Endothelial cell (in vitro differentiated cells): ENCODE measurements at places on chromosomes 2 and 18.
A peak's percentile ranks its signal among the peaks of the same experiment; 100 is the strongest.

DNA sequence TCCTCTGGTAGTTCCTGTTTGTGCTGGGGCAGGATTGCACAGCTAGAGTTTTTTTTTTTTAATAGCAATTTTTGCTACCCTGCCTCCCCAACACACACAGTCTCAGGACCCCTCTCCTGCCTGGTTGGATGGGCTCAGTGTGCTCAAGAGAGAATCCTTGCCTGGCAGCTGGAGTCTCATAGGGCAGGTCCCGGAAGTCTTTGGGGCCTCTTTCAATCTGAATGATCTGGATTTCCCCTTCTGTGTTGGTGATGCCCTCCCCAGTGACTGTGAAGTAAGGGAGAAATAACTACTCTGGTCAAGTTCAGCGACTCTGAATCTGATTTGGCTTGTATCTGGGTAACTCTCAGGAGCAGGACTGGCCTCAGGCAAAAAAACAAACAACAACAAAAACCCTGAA is 220.6 kb upstream of the LRRTM1 start:
- DNase-seq = no peak

- DNase-seq = no peak
These were observed 78.8 kb downstream of the HNRNPLL start for GRCh38 chr2:38523728-38524437.

- DNase-seq = peak; percentile 77
These were observed 52.2 kb downstream of the C1QL2 start for GRCh38 chr2:119106301-119106897.

DNA sequence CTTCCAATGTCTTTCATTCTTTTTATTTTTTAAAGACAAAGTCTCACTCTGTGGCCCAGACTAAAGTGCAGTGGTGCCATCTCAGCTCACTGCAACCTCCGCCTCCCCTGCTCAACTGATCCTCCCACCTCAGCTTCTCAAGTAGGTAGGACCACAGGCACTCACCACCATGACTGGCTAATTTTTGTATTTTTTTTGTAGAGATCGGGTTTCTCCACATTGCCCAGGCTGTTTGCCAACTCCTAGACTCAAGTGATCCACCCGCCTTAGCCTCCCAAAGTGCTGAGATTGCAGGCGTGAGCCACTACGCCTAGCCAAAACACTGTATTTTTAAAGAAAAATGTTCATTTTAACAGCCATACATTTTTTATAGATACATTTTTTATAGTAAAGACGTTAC is 12.7 kb downstream of the GCKR start:
- DNase-seq = no peak

DNA sequence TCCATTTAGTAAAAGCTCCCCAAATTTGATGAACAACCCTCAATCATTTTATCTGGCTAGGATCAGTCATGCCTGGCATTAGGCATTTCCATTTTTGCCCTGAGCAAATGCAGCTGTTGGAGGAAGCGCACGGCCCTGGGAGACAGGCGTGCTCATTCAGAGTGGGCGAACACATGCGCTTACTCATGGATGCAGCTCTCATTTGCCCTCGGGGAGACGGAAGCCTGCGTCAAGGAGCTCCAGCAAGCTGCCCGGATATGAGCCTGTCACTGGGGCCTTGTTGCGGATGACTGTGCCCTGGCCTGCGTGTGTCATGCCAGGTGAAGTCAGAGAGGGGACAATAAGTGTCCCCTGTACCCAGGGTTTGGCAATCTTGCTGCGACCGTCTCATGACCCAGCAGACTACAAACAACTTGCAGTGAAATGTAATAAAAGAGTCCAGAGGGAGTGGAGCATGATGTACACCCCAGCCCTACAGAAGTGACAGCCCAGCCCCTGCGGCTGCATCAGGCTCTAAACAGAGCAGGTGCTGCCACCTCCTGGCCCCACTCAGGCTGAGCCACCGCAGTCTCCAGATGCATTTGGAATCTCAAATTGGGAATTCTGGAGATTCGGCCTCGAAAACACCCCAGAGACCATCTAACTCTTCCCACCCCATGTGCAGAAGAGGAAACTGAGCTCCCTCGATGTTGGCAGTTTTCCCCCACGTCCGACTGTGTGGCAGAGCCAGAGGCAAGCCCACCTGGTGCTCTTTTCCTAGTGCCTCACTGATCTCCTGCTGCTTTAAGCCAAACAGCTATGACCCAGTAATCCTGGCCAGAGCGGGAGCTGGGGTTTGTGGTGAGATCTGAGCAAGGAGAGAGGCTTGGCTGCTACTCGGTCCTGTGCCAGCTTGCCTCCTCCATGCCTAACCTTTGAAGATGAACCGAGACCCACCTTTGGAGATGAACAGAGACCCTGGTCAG is 105.0 kb upstream of the ALK start:
- peak; percentile 72 for DNase-seq

- DNase-seq = no peak
These were observed 36.5 kb downstream of the RHOB start for GRCh38 chr2:20483194-20483895.

DNA sequence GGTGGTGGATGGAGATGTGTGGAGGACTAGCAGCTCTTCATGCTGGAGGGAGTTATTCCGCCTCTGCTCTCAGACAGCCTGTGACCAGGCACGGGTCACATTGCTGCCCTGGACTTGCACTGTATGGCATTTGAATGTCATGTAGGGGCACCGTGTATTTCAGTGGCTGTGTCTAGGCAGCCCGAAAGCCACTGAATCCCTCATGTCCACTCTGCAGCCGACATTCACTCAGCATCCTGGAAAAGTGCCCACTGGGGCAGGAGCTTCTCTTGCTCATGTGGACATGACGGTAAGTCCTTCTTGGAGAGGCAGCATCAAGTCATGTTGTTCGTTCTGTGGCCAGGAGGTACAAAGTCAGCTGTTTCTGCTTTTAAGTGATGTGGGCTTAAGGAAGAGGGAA is 127.9 kb downstream of the SH3RF3 start:
- no peak for DNase-seq

DNA sequence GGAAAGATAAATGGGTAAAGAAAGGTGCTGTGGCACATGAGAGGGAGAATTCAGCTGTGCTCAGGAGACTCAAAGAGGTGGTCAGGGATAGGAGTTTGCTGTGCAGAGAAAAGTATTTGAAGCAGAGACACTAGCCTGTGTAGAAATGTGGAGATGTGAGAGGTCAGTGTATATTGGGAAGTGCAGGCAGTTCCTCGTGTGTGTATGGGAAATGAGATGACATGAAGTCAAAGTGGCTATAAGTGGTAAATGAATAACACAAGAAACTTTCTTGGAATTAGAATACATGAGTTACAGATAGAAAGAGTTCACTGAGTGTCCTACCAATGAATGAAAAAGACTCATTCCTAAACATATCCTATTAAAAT is 11.6 kb downstream of the MAP3K20 start:
- no peak for DNase-seq

GRCh38 chr2:98468621-98469236 is 24.1 kb downstream of the INPP4A start:
- no peak for DNase-seq

DNA sequence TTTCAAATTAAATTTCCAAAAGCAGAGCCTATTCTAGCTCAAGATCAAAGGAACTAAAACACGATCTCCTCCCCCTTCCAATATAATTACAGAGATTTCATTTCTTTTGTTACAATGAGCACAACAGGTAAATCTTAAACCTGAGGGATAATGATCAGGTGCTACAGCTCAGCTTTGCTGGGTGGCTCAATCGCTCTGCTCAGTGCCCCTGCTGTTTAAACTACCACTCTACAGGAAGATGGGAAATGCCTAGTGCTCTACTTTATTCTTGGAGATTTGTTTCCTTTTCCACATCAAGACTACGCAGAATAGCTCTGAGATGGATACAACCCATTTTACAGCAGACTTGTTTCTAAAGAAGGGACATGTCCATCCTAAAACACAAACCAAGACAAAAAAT is 162.3 kb downstream of the TCF4 start:
- no peak for DNase-seq

DNA sequence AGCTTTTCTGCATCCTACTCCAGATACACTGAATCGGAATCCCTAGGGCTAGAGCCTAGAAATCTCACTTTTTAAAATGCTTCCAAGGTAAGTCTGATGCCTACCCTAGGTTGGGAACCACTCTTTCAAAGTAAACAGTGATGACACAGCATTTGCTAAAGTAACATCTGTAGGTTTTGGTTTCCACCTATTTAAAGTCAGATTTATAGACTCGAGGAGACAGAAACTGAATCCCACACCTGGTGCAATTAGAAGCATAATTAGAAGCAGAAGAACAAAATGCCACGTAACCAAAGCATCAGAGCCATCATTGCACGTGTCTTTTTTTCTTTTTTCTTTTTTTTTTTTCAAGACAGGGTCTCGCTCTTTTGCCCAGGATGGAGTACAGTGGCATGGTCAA is 40.9 kb downstream of the PDK1 start:
- no peak for DNase-seq

DNA sequence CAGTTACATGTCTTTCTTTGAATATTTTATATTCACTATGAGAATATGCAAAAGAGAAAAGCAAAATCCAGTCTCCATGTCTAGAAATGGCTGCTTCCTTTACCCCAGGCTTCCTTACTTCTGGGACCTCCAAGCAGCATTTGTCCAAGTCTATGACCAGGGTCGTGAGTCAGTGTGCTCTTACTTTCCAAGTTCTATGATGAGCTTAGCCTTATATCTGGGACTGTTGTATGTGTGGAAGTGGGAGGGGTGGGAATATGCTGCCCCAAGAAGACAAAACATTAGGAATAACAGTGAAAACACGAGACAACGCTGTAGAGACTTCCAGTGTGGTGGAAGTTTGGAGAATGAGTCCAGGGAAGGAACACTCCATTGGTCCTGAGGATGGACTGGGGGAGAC is 21.2 kb upstream of the CHRNA1 start:
- DNase-seq = no peak

DNA sequence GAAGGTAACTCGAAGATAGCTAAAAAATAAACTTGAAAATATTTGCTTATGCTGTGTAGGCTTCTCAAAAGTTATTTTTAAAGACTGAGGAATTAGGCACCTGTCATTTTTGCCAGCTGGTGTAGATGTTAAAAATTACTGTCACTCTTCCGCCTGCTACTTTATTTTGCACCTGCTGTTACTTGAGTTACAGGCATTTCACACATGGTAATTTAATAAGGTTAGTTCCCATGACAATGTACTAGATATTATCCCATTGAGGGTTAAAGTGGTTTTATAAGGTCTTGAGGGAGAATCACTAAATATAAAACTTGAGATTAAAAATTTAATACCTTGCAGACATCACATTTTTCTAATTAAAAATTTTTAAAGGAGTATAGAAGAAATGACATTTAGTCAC is 26.6 kb downstream of the MYL1 start:
- DNase-seq = no peak

GRCh38 chr2:109009920-109010610 is 21.0 kb upstream of the EDAR start:
- DNase-seq = no peak

DNA sequence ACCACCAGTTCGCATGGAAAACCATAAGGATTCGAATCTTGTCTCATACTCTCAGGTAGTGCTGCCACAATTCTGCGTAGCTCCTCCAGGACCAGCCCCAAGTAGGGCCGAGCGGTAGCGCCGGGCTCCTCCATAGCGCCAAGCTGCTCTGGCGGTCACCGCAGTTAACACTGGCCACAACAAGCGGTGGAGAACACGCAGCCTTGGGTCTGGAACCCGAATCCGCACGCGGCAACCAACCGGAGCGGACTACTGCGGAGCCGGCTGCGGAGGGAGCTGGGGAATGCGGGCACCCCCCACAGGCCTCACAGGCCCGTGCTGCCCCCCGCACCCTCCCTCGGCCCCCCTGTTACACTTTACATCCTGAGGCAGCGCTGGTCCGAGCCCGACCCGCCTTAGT is 531.5 kb downstream of the STK39 start:
- no peak for DNase-seq

- no peak for DNase-seq
These were observed 21.6 kb downstream of the TSN start for GRCh38 chr2:121776885-121777698.

- no peak for DNase-seq
These were observed 29.6 kb downstream of the CYBRD1 start for GRCh38 chr2:171551836-171552235.

DNA sequence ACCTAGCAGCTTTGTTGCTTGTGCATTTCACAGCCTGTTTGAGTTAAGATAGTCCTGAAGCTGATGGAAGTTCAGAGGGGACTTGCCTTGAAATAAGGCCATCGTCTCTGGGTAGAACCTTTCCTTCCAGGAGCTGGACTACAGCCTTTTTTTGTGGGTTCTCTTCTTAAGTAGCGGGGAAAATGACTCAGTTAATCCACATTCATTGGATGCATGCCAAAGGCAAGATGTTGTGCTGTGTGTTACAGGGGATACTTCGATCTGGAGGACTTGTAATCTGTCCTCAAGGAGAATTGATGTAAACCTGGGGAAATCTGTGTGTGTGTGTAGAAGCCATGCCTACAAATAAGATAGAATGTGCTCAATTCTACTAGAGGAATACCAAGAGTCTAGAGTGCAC is 46.8 kb downstream of the RPIA start:
- no peak for DNase-seq

GRCh38 chr2:226652369-226652768 is 147.3 kb downstream of the IRS1 start:
- no peak for DNase-seq

GRCh38 chr2:234378440-234378839 is 118.4 kb downstream of the ARL4C start:
- no peak for DNase-seq

- DNase-seq = no peak
These were observed 19.3 kb upstream of the MGAT5 start for GRCh38 chr2:134234535-134234934.

DNA sequence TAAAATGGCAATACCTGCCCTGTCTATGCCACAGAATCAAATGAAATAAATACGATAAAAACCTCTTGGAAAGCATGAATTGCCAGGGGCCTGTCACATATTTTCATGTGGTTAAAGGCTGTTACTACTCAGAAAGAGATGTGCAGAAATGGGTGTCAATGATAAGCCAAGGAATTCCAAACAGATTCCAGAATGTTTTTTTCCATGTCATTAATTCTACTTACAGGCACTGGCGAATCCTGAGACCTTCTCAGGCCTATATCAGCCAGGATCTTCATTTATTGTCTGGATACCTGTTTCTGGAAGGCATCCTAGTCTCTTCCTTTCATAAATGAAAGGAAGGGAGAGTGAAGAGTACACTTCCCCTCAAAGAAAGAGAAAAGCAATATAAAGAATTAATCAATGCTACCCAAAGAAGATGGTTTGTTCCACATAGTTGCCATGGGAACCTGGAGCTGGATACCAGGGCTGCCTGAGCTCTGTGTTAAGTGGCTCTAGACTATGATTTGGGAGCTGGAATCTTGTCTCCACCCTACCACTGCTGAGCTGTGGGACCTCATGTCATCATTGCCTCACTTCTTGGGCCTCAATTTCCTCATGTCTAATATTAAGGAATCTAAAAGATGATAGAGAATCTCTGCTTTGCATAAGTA is 335.1 kb upstream of the SKOR2 start:
- DNase-seq = no peak

- DNase-seq = peak; percentile 37
These were observed 6.3 kb upstream of the NRP2 start for GRCh38 chr2:205675861-205676516.

DNA sequence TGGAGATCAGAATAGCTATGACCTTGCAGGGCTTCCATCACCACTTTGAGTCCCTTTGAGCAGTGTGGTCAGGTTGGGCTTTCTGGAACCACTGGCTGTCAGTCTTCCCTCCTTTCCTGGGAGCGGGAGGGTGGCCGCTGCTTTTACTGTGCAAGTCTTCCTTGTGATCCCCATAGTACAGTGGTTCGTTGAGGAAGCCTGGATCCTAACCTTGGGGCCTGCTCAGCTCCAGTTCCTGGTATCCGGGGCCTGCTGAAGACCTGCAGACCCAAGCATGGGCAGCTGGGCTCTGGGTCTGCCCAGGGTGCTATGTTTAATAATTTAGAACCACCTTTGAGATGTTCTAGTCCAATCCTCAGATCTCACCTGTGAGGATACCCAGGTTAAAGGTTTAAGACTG is 104.2 kb downstream of the CLIP4 start:
- no peak for DNase-seq
